ENCODE measurements at places on chromosomes 2 and 18.
A peak's percentile ranks its signal among the peaks of the same experiment; 100 is the strongest.

DNA sequence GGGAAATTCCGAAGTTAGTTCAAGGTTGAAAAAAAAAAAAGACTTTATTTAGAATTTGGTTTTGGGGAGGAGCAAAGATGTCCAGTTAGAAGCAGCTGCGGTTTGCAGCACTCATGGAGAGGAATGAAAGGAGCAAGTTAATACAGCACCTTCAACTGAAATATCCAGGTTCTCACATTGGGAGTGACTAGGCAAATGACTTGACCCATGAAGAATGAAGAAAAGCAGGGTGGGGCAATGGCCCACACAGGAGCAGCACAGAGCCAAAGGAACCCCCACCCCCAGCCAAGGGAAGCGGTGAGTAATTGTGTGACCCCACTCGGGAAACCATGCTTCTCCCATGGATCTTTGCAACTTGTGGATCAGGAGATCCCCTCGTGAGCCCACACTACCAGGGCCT, 32.8 kb downstream of the ZNF892 start:
- no peak for DNase-seq

DNA sequence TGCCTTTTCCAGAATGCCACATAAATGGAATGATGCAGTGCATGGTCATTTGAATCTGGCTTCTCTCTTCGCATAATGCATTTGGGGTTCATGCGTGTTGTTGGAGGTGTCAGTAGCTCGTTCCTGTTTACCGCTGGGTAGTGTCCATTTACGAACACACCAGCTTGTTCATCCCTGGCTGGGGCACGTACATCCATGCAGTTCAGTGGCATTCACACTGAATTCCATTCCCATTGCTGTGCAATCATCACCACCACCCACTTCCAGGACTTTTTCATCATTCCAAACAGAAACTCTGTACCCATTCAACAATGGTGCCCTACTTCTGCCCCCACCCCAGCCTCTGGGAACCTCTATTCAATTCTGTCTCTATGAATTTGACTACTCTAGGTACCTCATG, 14.7 kb upstream of the CIDEA start:
- DNase-seq, result no peak

- no peak for DNase-seq
Observed at GRCh38 chr2:14513903-14514302, 118.6 kb upstream of the LRATD1 start.

DNA sequence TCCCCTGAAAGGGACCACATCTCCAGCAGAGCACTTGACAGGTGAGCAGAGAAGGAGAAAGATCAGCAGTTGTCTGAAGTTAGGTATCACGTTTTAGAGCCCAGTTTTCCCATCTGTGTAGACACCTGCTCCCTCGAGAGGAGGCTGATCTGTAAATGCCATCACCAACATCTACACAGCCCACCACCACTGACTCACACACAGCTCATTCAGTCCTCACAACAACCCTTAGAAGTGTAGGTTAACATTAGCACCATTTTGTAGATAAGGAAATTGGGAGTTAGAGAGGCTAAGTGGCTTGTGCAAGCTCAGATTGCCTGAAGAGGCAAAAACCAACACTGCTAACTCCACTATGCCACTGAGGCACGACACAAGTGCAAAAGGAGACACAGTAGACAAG, 37.2 kb upstream of the STAT1 start:
- no peak for DNase-seq

- DNase-seq, result no peak
Observed at GRCh38 chr2:233387667-233388528, 33.6 kb downstream of the DGKD start.

GRCh38 chr18:49495076-49495475, 8.0 kb upstream of the C18orf32 start:
- DNase-seq, result no peak

GRCh38 chr18:22172120-22172582, 2.8 kb downstream of the GATA6 start:
- no peak for DNase-seq

DNA sequence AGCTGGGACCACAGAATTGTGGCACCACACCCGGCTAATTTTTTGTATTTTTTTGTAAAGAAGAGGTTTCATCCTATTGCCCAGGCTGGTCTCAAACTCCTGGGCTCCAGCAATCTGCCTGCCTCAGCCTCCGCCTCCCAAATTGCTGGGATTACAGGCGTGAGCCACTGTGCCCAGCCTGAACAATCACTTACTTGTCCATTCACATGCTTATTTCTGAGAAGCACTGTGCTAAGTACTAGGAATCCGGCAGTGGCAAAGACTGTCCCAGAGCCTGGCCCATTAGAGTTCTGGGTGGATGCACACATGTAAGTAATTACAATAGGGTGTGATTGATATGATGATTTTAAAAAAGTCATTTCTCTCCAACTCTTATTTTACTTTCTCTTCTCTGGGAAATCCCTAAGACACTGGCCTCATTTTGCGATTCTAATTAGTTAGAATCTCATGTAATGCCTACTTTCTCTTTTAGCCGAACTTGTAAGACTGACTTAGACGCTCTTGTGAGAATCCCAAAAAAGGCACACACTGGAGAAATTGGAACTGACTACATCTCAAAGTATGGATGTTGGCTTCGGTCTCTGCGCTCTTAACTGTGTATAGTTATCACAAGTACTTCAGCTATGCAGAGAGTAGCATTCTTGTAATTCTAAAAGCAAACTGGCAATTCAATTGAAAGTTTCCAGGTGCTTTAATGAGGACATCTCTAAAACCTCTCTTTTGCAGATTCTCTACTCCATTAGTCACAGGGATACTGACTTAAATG, 567.7 kb downstream of the DCC start:
- no peak for DNase-seq

GRCh38 chr18:26215247-26215970, 10.8 kb upstream of the TAF4B start:
- peak; percentile 94 for DNase-seq

- no peak for DNase-seq
Observed at GRCh38 chr2:9095690-9096089, 92.2 kb upstream of the MBOAT2 start.

GRCh38 chr2:231900486-231900942, 25.7 kb downstream of the NPPC start:
- DNase-seq, result no peak

DNA sequence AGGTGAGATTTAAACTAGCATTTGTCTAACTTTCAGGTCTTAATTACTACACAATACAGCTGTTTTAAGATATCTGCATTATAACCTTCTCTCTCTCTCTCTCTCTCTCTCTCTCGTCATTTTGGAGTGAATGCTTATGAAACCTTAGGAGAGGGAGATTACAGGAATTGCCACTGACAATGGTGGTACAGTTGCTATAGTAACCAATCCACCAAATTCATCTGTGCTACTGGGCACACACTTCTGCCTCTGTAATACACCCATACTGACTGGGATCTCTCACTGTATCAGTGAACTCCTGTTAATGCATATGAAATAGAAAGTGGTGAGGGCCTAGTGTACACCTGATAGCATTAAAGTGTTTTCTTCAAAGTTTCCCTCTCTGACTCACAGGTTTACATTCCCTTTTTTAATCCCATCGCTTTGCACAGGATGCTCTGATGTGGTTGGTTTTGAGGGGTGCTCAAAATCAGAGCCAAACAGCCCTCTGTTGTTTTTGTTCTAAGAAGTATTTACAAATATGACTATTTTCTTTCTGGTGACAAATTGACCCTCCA, 13.1 kb downstream of the KLHL14 start:
- DNase-seq, result no peak

GRCh38 chr2:30235859-30236535, 4.7 kb downstream of the LBH start:
- no peak for DNase-seq
